ENCODE measurements at places on chromosomes 16 and 17.
A peak's percentile ranks its signal among the peaks of the same experiment; 100 is the strongest.

DNA sequence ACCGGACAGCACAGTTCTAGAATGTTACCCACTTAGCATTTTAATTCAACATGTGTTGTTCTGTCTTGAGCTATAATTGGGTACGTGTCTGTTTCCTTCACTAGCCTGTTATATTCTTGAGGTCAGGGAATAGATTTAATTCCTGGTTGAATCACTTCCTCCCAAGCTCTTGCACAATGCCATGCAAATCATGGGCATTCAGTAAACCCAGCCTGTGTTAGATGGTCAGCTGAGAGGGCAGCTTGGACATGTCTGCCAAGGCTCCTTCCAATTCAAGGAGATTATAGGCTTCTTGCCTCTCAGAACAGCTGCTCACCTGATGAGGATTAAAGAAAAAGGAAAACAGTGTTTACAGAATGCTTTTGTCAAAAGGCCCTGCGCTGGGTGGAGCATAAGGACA lies 12.6 kb downstream of the C1QTNF1 start:
- DNase-seq, result peak; percentile 72

- no peak for DNase-seq
Measured at GRCh38 chr17:266701-267667, 85.5 kb upstream of the DOC2B start.

DNA sequence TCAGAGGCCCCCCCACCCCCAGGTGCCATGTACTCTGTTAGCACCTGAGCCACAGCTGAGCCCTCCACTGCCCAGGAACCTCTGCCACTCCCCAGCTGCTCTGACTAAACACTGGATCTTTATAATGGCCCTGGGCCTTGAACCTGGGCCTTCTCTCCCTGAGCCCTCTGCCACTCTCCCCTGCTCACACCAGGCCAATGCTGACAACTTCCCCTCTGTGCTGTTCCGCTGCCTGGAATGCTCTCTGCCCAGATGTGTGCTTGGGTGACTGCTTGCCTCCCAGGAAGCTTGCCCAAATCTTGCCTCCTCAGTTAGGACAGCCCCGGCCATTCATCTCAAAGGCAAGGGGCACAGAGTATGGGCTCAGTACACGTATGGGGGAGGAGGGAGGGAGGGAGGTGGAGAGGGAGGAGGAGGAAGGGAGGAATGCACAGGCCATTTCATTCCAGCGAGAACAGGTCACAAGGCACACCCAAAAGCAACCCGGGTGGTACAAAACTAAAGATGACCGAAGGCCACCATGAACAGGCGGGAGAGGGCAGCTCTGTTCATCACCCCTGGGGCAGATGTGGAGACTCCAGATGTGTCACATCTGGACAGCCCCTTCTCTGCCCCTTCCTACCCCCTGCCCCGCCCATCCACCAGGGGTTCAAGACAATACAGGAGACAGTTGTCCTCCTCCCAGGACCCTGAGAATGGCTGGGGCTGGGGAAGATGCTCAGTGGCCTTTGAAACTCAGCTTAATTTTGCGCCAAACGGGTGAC lies 15.3 kb upstream of the TNFRSF13B start:
- no peak for DNase-seq

DNA sequence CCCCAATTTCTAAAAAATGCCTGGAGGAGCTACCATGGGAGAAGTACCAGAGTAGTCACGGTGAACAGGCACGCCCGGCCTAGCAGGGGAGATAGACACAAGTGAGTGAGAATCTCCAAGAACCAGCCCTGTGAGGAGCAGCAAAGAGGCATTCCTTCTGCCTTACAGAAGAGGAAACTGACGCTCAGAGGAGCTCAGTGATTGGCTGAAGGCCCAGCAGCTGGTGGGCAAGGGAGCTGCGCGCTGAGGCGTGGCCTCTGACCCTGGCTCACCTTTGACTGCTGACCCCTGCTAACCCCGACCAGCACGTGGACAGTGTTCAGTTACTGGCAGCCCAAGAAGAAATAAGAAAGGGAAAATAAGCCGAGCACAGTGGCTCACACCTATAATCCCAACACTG lies 1.8 kb downstream of the C16orf96 start:
- no peak for DNase-seq

GRCh38 chr16:1990351-1991134 lies 773 bp downstream of the SYNGR3 start:
- no peak for DNase-seq

GRCh38 chr17:2856727-2857126 lies 60.5 kb downstream of the RAP1GAP2 start:
- DNase-seq, result no peak

GRCh38 chr16:54931120-54932014 lies 702 bp downstream of the IRX5 start:
- DNase-seq, result peak; percentile 52

DNA sequence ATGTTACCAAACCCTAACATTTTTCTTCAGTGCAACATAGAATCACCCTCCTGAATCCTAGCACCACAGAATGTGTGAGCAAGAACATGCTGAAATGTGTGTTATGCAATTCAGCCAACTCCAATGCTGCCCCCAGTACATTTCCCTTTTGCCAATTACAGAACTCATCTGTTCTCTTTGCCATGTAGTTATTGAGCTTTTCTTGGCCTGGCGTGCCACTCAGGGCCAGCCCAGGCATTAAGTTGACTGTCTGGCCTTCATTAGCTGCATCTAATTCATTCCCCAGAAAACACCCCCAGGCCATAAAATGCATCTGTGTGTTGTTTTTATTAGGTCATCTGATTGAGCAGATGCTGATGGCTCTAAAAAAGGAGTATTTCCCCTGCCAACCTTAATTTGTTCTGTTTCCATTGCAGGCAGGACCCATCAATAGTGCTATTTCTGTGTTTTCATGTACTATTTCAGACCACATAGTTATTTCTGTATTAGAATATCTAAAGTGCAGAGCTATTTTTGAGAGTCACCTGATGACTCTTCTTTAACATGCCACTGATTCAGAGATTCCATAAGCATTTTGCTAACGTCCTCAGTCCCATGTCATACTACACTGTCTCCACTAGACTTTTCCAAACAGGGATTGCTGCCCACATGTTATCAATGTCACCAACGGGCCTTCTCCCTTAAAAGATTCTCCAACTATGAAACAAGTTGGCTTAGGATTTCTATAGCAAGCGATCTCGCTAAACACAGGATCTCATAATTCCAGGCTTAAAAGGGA lies 969.7 kb downstream of the CDH11 start:
- DNase-seq, result peak; percentile 33

GRCh38 chr16:48323783-48324775 lies 61.1 kb downstream of the SIAH1 start:
- DNase-seq, result peak; percentile 33

GRCh38 chr17:63649813-63650212 lies 27.6 kb downstream of the MAP3K3 start:
- no peak for DNase-seq

- DNase-seq, result no peak
Measured at GRCh38 chr16:68179196-68179795, 56.6 kb downstream of the ESRP2 start.

- peak; percentile 89 for DNase-seq
Measured at GRCh38 chr16:14365200-14365851, 264.7 kb downstream of the PARN start.

GRCh38 chr16:79826732-79827475 lies 226.4 kb upstream of the MAF start:
- DNase-seq, result peak; percentile 56

- DNase-seq, result no peak
Measured at GRCh38 chr17:17061516-17061915, 19.3 kb downstream of the MPRIP start.

GRCh38 chr17:8927395-8927794 lies 38.1 kb downstream of the PIK3R5 start:
- DNase-seq, result no peak

DNA sequence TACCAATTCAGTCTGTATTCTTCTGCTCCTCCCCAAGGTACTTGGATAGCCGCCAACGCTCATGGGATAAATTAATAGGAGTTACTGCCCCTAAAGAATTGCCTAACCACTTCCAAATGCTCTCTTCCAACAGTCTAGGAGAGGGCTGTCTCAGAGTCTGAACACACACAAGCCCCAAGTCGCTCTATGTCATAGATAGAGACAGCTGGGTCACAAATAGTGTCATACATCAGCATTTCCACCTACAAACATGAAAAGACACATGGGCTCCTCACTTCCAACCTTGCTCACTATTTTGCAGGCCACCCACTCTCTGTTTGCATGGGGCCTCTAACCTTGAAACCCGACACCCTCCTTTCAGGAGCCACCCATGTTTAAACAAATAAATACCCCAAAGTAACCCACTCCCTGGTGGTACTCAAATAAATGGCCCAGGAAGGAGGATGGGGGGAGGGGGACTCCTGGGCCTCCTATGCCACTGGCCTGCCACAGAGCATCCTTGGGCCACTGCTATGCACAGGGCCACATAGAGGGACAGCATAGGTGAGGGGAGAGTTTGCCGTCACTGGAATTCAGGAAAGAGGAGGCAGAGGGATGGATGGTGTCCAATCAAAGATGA lies 265.9 kb downstream of the SOX9 start:
- peak; percentile 58 for DNase-seq

GRCh38 chr17:77042476-77043231 lies 98.1 kb upstream of the SEC14L1 start:
- no peak for DNase-seq

DNA sequence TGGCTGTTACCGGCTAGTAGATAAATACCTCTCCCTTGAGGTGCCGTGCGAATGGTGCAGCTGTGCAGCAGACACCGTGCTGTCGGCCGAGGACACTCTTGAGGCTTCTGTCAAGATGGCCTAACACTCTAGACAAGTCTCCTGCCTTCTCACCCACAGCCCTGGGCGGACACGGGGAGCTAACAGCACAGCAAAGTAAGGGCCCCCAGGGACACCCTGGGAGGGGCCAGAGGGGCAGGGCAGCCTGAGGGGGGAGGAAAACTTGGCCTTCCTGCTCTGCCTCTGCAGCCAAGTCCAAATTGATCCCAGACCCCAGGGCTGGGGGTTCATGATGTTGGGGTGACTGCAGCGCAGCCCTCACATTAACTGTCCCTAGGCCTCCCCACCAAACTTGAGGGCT lies 210.2 kb downstream of the RPTOR start:
- no peak for DNase-seq

DNA sequence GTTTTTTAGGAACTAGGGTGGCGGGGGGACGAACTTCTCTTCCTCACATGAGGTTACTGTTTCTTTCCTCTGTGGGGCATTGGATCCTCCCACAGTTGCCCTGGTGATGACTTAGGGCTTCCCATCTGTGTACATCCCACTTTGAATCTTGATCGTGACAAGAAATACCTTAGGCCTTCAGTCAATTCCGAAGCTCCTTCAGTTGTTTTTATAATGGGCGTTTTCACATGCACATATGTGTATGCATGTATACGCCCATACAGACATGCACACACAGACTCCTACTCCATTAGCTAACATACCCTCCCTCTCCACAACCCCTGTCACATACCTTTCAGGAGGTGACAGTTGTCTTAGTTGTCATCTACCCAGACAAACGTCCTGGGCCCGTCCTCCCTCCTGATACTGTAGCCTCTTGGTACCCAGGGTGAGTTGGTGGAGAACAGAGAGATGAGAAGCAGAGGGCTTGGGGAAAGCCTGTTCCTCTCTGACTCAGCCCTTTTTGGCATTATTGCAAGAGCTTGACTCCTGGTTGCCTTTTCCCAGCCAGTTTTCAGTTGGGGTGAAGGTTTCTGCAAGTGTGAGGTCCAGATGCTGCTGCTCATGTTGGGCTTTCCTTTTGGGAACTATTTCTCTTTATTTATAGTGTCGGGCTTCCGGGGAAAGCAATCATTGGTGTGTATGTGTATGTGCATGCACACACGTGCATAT lies 2.2 kb upstream of the AOC2 start:
- DNase-seq, result no peak

GRCh38 chr17:17994271-17995069 lies 21.8 kb downstream of the DRC3 start:
- peak; percentile 30 for DNase-seq

- no peak for DNase-seq
Measured at GRCh38 chr16:90078579-90078895, 1.4 kb upstream of the PRDM7 start.

- peak; percentile 86 for DNase-seq
Measured at GRCh38 chr16:85390511-85391174, 222.5 kb upstream of the GSE1 start.

DNA sequence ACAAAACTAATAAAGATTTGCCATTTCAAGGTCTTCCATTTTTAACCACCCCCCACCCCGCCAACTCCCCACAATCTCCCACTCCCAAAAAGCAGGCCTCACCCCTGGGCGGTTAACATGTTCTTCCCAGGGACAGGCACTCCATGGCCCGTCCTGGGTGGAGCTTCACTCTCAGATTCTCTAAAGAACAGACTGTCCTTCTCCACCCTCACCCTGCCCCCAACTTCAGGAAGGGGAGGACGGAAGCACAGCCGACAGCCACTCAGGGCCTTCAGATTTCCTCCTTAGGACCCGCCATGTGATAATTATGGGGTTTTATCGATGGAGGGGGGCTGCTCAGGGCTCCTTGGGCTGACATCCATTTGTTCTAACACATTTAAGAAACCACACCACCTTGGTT lies 61.9 kb downstream of the ZFHX3 start:
- DNase-seq, result peak; percentile 23

DNA sequence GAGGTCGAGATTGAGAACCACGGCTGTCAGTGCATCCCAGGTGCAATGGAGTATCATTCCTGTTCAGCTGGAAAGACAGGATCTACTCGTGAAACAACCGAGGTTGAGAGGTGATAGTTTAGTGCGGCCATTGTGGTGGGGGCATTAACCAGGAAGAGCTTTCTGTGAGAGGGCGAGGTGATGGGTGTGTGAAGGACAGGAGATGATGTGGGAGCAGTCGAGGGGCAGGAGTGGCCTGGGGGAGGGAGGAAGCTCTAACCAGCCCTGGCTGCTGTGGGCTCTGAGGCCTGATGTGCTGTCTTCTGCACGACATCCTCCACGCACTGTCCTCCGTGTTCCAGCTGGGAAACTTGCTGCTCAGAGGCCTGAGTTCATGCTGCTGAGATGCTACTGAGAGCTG lies 22.0 kb downstream of the GOSR2 start:
- DNase-seq, result no peak

- peak; percentile 80 for DNase-seq
Measured at GRCh38 chr16:48164907-48165715, 9.3 kb upstream of the ABCC12 start.

DNA sequence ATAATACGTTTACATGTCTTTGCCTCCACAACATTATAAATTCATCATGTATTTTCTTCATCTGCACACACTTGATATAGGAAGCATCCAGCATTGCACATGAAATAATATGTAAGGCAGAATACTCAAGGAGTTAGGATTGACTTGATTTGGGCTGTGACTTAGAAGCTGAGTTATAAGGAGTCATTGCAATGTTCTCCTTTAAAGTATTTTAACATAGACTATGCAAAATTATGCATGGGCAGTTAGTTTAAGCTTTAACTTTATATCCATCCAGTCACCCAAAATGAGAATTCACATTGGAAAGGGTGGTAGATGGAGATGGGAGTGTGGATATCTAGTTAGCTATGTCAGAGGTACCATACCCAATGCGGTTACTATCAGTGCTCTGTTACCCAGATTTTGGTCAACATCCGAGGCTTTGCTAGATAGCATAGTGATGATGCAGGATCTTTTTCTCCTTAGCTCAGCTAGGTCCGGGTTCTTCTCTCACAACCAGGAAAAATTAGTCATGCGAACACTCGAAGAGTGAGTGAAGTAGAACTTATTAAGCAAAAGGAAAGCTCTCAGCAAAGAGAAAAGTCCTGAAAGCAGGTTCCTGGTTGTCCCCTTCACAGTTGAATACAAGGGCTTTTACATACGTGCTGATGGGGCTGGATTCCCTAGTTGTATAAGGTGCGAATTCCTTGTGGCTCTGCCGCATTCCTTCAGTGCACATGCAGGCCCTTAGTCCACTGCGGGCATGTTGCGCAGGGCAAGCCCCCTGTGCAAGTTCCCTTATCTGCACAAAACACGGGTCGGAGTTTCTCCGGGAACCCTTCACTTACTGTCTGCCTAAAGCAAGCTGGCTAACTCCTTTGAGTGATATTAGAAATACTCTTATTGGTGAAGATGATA lies 73.1 kb upstream of the FAM20A start:
- DNase-seq, result peak; percentile 4
